BE2C (cell line): ENCODE measurements at places on chromosomes 3 and 15.
A peak's percentile ranks its signal among the peaks of the same experiment; 100 is the strongest.

GRCh38 chr3:14242490-14243311 is 64.1 kb downstream of the LSM3 start:
- DNase-seq = no peak

DNA sequence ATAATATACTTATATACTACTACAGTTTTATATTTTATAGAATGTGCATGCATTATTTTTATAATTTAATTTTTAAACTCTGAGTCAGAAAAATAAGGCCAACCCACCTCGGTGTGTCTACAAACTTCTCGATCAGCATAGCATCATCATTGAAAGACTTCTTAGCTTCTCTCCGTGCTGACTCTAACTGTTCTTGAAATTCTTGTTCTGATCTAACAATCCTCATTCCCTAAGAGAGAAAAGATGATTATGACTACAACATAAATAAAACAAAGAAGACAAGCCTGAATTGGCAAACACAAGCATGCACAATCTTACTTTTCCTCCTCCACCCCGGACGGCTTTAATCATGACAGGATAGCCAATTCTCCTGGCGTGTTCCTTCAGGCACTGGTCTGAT is 28.4 kb downstream of the MCCC1 start:
- no peak for DNase-seq

- peak; percentile 82 for DNase-seq
Measured at GRCh38 chr15:74790080-74790916, 8.4 kb downstream of the CSK start.

- no peak for DNase-seq
Measured at GRCh38 chr3:177263615-177264368, 66.5 kb upstream of the TBL1XR1 start.

DNA sequence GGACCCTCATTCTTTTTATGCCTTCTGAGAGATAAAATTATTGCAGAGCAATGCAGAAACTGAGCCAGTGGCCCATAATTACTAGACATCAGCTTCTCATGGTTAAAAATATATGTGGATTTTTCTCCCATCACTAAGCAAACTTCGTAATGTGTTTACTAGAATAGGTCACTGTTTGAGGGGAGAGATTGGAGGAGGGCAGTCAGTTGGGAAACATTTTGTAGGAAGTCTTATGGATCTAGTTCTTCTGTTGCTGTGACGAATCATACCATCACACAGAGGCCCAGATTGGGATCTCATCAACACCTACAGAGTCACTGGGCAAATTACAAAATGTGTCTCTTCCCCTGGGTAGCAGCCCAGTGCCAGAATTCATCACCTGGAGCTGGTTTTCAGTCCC is 81.4 kb downstream of the PDE8A start:
- DNase-seq = no peak

DNA sequence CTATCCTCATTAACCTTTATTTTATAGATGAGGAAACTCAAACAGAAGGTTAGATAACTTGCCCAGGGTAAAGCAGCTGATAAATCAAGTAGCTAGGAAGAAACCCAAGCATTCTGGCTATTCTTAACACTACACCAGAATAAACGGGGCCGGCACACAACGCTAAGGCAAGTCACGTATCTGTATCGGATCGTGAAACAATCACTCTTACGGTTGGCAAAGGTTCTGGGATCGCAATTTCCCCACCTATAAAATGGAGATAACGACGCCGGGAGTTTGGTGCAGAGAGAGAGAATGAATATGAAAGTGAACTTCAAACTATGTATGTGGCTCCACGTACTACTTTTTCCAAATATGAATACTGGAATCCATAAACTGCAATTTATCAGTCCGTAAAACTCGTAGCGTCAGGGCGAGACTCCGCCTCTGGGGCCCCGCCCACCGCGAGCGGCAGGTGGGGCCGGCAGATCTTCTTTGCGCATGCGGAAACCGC is 252 bp upstream of the ARMC8 start:
- DNase-seq = peak; percentile 90

DNA sequence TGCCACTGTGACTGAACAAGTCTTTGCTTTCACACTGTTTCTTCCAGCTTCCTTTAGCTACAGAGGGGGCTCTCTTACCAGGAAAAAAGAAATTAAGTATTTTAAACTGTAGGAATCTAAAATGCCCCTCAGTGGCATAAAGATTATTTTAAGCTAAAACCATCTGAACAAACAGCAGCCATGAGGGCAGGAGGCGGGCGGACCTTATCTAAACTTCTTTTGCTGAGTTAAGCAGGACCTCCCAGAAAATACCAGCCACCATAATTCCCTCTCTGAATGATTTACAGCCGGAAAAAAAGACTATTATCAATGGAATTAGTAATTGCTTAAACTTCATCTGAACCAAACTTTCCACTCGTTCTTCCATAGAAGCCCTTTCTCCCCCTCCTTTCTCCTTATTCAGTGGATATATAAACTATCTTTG is 5.2 kb upstream of the TOPAZ1 start:
- DNase-seq = no peak

DNA sequence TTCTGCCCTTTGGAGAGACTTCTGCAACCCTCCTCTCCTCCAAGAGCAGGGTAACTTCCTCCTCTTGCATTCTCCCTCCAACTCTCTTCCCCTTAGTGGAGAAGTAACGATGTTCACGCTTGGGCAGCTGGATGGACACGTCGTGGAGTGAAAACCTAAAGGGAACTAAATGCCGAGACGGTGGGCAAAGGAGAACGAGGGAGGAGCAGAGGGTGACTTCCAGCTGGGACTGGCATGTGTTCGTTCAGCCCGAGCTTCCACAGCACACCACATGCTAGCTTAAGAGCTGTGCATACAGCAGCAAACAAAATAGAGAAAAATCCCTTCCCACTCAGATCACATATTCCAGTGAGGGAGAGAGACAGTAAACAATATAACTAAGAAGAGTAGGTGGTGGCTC is 179.8 kb downstream of the SLCO3A1 start:
- no peak for DNase-seq

GRCh38 chr3:61715886-61716527 is 154.6 kb downstream of the PTPRG start:
- no peak for DNase-seq

- peak; percentile 79 for DNase-seq
Measured at GRCh38 chr3:185371306-185372074, 8.6 kb downstream of the MAP3K13 start.

GRCh38 chr3:40312661-40313226 is 3.2 kb downstream of the EIF1B start:
- DNase-seq = no peak

DNA sequence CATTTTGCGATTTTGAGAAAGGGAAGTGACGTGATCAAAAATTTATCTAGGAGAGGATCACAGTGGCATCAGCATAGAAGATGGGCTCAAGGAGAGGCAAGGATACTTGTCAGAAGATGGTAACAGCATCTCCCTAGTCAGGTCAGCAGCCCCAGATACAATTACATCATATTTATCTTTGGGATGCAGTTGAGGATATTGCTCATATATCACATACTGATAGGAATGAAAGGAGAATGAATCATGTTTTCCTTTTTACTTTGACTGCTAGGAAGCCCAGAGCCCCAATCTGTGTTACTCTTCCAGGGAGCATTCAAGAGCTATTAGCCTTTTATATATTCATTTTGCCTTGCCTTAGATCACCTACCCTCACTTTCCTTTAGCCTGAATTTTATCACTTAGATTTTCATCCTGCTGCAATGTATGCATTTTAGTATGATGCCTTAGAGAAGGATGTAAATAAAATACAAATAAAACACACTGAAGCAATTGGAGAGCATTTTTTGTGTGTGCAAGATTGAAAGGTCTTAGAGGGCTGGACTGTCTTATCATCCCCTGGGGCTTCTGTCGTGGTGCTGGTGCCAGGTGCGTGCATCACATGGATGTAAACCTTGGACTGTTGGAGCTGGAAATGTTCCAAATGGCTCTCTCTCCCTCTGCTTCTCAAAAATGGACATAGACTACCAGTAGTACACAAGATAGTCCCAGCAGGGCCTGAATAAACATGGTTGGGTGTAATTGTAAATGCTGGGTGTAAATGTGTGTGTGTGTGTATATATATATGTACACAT is 40.3 kb downstream of the CORO2B start:
- DNase-seq = peak; percentile 60

GRCh38 chr3:120421926-120422325 is 28.9 kb downstream of the FSTL1 start:
- DNase-seq = no peak

DNA sequence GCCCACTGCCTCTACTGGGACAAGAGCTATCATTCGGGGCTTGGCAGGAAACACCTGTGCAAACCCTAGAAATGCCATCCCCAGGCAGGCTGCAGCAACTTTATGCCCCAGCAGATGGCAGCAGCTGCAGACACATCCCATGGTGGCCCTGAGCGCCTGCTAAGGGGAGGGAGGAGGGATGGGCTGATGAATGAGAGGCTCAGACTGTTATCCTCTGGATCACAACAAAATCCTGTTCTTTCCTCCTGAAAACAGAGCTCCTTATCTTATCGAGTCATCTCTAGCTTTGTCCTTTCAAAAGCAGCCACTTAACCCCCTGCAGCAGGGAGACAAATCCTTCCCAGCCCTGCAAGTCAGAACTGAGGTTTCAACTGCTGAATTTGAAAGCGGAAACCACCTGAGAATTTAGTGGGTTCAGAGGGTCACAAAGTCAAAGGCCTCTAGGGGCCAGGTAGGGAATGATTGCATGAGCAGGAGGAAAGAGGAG is 90.6 kb upstream of the PROK2 start:
- DNase-seq = peak; percentile 85

- DNase-seq = peak; percentile 38
Measured at GRCh38 chr3:156535162-156535627, 19.7 kb downstream of the SSR3 start.

DNA sequence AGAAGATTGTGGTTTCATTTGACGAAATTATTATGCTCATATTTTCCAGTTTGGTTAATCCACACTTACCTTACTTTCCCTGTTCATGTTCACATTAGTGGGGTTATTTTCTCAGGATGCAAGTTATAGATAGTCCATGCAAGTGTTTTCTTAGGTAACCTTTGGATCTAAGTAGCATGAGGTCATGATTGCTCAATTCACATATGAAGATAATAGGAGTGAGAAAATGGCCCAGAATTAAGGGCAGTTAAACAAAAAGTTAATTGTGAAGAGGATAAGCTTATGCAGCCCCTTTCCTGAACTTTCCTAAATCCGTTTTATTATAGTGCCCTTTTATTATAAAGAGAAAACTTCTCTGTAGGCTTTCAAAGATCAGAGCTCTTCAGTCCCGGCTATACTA is 83.4 kb downstream of the CD200R1L start:
- no peak for DNase-seq

- DNase-seq = no peak
Measured at GRCh38 chr15:66997212-66997611, 68.2 kb upstream of the SMAD3 start.

DNA sequence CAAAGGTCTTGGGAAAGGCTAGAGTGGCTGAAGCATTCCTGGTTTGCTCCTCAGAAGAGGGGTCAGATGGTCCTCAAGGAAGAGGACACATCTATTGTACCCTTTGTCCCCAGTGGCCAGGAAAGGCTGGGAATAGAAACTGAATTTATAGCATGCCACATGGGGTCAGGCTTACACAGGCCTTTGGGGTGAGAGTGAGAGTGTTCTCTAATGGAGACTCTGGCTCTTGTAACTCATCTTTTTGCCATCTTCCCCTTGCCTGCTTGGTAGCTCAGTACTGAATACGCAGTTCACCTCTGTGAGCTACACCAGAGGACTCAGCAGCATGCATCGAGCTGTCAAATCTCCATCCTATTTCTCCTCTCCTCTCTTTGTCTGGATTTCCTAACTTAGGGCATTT is 87.5 kb downstream of the ATP2B2 start:
- DNase-seq = no peak

DNA sequence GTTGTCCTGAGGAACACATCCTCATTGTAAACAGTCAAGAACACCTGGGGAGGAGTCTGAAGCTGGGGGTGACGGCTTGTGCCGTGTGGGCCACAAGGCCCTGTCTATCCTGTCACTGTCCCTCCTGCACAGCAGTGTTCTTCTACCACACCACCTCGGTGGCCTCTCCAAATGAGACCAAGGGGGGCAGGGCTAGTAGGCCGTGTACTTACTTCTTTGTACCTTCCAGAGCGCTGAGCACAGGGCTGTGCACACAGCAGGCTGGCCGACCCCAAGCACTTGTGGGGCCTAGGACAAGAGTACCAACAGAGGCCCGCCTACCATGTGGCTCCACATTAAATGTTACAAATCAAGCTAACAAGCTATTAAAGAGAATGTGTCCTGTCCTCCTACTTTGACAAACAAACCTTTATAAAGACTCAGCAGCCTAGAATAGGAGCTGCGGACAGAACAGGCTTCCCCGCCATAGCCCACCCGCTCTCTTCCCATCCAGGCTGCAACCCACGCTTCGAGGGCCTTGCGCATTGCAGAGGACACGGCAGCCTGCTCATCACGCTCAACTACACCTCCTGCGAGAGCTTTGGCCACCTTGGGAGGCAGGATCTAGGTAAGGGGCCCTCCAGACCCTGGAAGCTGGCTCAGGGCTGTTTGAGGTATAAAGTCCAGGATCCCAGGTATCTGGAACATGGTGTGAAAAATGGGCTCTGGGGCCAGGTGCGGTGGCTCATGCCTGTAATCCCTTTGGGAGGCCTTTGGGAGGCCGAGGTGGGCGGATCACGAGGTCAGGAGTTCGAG is 30.5 kb downstream of the MELTF start:
- DNase-seq = no peak

DNA sequence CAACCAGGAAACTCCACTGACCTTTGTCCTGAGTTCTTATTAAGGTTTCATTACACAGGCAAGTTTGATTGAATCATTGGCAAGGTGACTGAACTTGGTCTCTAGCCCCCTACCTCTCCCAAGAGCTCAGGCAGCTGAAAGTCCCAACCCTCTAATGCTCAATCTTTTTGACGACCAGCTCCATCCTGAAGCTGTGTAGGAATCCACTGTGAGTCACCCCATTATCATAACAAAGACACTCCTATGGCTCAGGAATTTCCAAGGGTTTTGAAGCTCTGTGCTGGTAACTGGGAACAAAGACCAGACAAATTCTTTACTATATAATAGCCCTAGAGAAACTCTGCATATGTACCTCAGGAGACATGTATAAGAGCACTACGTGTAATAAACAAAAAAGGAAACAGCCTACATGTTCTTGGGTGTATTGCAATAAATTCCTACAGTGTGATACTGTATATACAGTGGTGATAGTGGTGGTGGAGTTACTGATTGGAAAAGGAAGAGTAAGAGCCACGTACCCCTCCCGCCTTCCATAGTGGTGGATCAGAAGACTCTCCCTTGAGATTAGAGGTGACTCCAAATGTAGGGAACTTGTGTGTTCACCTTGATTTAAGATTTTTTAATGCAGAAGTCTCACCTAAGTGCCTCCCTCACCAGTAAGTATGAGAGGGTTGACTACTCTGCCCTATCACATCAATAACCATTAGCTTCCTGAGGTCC is 116.6 kb downstream of the ST8SIA2 start:
- no peak for DNase-seq
